ENCODE measurements at places on chromosomes 16 and 17.

DNA sequence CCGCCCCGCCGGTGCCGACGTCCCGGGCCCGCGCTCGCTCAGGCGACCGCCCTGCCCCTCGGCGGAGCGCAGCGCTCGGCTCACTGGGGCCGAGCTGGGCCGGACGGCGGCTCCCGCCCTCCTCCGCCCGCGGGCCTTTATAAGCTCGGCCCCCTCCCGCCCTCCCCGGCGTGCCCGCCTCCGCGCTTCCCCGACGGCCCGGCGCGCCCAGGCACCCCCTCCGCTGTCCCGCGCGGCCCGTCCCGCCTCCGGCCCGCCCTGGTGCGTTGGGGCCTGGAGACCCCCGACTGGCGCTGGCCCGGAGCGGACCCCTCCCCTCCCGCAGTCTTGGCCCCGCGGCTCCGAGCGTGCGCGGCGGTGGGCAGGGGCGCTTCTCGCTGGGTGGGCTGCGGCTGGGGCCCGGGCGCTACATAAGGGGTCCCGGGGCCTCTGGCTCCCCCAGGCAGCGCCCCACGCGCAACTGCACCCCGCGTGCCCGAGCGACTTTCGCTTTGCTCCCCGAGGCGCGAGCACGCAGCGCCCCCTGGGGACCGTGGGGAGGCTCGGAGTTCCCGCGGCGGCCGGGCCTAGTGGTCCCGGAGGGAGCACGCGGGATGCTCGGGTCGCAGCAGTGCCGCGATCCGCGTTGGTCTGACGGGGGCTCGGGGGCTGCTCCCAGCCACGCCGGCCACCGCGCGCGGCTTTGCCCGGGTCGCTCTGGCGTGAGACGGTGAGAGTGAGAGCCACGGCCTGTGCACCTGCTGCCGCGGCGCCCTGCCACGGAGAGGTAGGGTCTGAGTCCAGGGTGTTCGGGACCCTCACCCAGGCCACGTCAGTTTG lies at the start of gene PIEZO1:
TSS of gene PIEZO1 (minus strand) at position 115 of the 819 bp plus-strand sequence. CDS start 256 bp downstream, outside the sequence.
- DNase-seq: peak; percentile 65

- DNase-seq: no peak
Observed at GRCh38 chr16:47905771-47906170, 250.0 kb downstream of the ABCC12 start.

DNA sequence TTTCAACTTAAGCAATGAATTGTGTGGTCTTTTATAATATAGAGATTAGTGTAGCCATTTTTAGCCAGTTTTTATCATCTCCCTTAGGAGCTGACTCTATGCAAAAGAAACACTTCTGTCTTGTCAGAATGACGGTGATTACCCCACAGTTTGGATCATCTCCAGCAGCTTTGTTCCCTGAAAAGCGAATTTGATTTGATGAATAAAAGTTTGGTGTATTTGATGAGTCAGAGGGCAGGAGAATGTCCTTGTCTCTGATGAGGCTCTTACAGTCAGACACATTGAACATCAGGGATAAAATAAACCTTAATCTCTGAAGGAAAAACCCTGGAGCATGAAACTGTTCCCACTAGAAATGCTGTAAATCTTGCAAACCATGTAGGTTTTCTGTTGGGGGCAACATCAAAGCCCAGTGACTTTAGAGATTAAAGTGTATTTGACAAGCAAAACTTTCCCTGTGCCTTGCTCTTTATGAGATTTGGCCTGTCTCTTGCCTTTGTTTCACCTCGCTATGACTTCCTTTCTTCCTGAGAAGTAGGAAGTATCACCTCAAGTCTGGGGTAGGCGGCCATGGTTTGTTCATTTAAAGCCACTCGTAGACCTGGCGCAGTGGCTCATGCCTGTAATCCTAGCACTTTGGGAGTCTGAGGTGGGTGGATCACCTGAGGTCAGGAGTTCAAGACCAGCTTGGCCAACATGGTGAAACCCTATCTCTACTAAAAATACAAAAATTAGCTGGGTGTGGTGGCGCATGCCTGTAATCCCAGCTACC lies 209.3 kb downstream of the FTO start:
- DNase-seq: no peak

DNA sequence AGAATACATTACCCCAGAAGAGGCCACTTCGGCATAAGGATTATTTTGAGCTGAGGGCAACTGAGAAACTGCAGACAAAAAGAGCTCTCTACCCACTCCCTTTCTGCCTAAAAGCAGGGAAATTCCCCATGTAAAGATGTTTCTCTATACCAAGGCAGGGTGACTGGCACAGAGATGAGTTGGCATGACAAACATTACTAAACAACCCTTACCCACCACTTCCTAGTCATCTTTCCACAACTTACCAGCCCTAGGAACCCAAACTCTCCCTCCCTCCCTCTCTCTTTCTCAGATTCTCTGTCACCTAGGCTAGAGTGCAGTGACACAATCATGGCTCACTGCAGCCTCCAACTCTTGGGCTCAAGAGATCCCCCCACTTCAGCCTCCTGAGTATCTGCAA lies 68.6 kb downstream of the EMP2 start:
- DNase-seq: no peak

- no peak for DNase-seq
Observed at GRCh38 chr17:63455417-63455816, 9.3 kb upstream of the CYB561 start.

- no peak for DNase-seq
Observed at GRCh38 chr17:38575781-38576180, 30.0 kb downstream of the SRCIN1 start.

- DNase-seq: no peak
Observed at GRCh38 chr17:67110619-67111018, 66.3 kb downstream of the CACNG1 start.

DNA sequence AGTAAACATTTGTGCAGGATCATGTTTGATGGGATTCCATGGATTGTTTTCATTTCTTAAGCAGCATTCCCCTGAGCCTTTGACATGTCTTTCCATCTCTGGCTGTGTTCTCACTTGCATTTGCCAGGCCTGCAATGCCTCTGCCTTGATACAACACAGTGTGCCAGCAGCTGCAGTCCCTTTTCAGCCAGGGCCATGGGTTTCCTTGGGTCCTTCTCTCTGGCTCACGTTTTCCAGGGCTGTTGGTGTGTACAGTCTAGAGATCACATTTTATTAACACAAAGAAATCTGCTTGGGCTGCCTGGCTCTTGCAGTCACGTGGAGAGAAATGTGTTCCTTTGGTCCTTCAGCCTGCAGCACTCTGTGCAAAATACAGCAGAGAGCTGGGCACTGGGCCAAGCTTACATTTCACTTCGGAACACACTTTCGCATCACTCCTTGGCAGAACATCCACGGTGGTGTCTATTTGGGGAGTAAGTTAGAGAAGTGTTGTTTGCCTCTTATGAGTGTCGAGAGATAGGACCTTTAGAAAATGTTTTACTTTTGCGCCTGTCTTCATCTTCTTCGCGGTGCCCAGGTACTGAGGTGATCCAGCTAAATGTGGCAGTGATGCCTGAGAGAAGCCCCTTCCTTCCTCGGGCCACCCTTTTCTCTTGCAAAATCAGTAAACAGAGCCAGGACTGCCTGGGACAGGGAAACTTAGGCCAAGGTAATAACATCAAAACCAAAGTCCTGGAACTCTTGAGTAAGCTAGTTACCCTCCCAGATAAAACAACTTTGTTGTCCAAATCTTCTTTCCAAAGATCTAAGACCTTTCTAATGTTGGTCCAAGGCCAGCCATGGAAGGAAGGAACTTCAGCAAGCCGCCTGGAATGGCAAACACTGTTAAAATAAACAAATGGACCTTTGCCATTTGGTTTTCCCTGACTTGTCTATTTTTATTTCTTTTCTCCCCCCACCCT lies 20.9 kb downstream of the HLF start:
- DNase-seq: no peak

GRCh38 chr16:66367968-66368891 lies 1.7 kb downstream of the CDH5 start:
- DNase-seq: no peak

DNA sequence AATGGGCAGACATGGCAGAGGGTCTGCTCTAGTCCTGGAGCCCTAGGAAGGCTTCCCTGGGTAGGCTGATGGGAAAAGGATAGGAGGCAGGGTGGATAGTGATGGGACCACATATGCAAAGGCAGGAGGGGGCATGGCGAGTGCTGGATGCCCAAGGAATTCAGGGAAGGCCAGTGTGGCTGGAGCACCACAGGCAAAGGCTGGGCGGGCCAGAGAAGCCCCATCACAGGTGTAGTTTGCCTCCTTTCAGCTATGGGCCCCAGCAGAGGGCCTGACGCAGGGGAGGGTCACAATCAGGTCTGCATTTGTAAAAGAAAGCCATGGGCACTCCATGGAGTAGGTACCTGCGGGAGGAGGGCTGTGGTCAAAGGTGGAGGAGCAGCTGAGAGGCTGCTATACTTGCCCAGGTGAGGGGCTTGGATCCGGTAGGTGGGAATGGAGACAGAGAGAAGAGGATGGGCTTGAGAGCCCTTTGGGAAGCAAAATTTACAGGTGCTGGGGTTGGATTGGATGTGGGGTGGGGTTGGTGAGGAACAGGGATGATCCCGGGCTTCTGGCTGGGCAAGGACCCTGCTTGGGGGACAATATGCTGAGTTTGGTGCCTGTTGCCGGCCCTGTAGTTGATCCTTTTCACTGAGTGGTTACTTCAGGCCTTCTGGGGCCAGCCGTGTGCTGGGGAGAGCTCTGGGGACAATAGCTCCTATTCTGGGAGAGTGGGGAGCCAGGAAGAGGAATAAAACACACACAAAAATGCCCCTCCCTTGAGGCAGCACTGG lies 6.5 kb upstream of the COL1A1 start:
- DNase-seq: no peak

DNA sequence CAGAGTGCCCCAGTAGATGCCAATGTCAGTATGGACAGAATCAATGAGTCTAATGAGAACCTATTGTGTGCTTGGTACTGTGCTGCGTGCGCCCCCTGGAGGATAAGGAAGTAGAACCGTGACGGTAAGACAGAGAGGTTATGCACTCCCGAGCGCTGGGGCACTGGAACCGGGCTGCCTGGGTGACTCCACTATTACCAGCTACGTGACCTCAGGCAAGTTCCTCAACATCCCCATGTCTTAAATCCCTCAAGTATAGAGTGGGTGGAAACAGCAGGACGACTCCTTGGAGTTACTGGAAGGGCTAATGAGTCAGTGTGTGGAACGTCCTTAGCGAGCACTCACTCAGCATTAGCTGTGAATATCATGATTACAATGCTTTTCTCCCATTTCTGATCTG lies 16.2 kb downstream of the CHST4 start:
- DNase-seq: peak; percentile 32

DNA sequence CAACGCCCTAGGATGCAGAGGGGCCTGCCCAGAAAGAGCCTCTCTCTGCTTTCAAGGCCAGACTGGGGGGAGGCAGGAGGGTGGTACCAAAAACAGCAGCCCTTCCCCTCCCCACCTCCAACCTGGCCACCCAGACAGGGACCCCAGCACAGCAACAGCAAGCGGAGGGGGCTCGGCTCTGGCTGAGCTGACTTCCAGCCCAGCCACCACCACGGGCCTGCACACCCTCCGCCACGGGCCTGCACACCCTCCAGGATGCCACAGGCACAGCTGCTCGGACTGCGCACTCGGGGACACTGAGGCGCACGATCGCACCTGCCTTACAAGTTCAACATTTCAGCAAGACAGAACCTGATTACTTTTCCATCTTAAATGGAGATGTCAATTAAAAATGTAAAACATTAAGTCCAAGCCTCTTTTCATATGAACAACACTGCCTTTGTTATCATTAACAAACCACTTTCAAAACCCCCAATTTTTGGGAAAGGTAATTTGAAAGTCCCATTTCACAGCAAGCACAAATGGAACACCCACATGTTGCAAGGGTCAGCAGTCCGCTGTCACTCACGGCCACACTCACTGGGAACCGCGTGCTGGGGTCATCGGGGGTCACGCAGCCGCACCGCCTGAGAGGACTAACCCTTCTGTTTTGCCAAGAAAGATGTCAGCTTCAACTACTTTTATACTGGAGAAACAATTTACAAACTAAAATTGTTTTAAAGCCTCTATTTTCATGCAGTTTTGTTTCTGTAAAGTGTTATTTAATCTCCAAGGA lies 76.4 kb downstream of the ANKRD11 start:
- DNase-seq: no peak

DNA sequence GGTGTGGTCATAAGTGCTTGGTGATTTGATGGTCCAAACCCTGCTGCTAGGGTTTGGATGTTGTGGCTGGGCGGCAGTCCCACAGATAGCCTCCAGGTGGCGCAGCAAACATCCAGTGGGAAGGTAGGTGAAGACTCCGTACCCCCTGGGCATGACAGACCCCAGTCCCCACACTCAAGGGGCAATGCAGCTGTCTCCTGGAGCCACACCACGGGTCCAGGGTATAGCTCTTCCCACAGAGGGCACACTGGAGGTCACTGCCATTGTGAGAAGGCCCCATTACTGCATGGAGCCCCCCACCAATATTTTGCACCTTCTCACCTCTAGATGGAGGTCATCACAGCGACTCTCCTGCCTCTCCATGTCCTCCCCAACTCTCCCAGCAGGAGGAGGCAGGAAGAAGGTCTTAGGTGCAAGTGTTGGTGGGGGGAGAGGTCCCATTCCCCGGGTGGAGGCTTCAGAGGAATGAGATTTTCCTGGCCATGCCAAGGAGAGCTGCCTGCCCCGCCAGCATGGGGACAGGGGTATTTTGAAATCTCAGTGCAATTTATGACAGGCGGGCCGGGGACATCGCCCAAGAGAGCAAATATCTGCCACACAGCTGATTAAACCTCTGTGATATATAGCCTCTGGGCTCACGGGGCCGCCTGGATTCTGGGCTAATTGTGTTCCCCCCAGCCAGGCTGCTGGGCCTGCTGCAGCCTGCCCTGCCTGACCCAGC lies 17.1 kb upstream of the C17orf113 start:
- DNase-seq: peak; percentile 64

DNA sequence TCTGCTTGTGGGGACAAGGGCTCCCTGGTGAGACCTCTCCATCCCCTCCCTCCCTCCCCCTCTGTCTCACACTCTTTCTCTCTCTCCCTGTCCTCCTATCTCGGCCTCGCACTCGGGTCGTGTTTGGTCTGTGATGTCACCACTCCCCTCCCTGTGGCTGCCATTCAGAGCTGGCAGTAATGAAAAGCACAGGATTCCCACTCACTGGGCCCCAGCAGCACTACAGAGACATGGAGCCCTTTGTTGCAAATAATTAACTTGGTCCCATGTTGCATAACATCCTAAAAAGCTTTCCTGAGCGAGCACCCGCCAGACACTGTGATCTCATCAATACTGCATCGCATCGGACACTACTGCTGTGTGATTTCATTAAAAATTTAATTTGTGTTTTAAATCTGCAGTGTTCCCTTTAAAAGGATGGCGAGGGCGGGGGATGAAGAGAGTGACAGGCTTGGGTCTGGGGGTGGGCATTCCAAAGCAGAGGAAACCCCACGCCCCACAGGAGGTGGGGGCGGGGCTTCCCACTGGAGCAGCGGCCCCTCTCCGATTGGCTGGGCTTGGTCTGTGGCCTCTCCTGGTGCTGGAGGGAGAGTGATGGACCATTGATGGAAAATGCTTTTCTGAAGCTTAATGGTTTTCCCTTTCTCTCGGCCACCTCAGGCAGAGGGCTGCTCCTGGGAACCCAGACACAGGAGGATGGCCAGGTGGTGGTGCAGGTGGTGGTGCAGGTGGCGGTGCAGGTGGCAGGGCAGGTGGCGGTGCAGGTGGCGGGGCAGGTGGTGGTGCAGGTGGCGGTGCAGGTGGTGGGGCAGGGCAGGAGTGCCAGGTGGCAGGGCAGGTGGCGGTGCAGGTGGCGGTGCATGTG lies 15.3 kb upstream of the NPTX1 start:
- no peak for DNase-seq

GRCh38 chr17:45261577-45262515 lies at the start of gene SPATA32:
Gene SPATA32, minus strand, starts transcription at chr17:45262094. Its CDS starts 78 bp downstream, at chr17:45262016.
- DNase-seq: peak; percentile 32

Data from stimulated activated CD4-positive, alpha-beta T cell treated with anti-CD3 and anti-CD28 coated beads, TNF-alpha, amount 100 ng/mL, for 1 hour (primary cell).